T-cell (primary cell): ENCODE measurements at places on chromosomes 5 and 9.
A peak's percentile ranks its signal among the peaks of the same experiment; 100 is the strongest.

DNA sequence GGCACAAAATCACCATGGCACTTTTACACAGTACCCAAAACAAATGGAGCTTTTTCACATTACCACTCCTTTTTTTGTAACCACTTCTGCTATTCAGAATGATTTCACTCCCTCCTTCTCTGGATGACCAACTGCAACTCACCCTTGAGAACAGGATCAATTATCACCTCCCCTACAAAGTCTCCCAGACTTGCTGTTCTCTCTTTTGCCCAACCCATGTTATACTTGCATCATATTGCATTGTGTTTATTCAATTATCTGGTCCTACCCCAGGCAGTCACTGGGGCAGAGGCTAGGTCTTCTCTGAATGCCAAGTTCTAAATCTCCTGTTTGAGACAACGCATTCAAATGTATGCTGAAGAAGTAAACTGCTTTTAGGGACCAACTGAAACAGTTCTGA is 96.0 kb downstream of the GPR21 start:
- DNase-seq = no peak

DNA sequence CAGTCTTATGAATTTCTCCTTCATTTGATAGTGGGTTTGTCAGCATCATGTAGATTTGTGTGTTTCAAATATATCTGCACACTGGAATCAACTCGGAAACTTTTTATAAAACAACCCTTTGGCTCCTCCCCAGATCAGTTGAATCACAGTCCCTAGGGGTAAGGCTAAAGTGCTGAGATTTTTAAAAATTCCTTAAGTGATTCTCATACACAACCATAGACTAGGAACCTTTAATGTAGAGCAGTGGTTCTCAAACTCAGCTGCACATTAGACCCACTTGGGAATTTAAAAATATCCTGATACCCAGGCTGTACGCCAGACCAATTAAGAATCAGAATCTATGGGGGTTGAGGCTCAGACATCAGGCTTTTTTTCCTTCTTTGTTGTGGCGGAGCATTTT is 17.5 kb upstream of the JAK2 start:
- DNase-seq = no peak

- DNase-seq = no peak
These were observed 8.7 kb downstream of the PDLIM4 start for GRCh38 chr5:132266031-132266835.

- DNase-seq = no peak
These were observed 65.8 kb upstream of the CHD1 start for GRCh38 chr5:98994611-98995010.

- DNase-seq = no peak
These were observed 111.2 kb upstream of the IL12B start for GRCh38 chr5:159441441-159441840.

GRCh38 chr9:91274949-91275492 is 86.7 kb downstream of the AUH start:
- no peak for DNase-seq

DNA sequence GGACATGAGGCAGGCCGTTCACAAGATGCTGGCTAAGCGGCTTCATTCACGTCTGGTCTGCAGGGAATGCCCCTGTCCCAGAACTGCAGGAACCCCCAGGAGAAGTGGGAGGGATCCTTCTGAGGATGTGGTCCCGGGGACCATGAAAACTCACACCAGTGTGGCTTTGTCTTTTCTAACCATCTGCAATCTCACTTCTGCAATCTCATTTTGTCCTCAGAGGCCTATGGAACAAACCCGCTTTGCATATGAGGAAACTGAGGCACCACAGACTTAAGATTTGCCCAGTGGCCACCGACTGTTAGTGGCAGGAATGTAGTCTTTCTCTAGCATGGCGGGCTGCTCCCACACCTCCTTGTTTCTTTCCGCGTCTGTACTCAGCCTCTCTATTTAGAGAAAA is 6.9 kb downstream of the CXCL14 start:
- DNase-seq = no peak

GRCh38 chr9:3732077-3733038 is 206.6 kb upstream of the RFX3 start:
- DNase-seq = peak; percentile 4

GRCh38 chr5:44002381-44002901 is 386.8 kb downstream of the FGF10 start:
- no peak for DNase-seq

GRCh38 chr5:123223921-123224320 is 134.9 kb downstream of the PRDM6 start:
- no peak for DNase-seq

DNA sequence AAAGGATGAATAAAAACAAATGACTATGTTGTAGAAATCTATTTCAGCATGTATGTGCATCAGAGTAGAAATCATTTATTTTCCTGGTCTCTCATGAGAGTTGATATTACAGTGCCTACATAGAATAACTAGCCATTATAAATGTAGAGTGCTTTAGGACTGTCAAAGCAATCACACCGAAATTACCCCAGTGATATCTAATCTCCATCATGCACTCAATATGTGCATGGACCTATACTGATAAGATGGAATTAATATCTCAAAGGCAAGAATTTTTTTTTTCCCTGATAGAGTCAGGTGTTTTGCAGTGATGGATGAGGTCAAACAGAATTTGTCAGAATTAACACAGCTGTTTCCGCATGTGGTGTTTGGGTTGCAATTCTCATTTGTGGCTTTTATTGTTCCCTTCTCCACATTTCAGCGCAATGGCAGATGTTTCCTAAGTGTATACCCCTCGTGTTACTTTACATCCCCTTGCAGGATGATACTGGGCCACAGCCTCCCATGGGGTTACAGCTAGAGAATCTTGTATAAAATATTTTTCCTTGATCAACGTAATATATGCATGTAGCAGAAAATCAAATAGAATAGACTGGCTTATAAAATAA is 298.8 kb downstream of the RASEF start:
- no peak for DNase-seq
